ENCODE measurements at places on chromosomes 5 and 9.

DNA sequence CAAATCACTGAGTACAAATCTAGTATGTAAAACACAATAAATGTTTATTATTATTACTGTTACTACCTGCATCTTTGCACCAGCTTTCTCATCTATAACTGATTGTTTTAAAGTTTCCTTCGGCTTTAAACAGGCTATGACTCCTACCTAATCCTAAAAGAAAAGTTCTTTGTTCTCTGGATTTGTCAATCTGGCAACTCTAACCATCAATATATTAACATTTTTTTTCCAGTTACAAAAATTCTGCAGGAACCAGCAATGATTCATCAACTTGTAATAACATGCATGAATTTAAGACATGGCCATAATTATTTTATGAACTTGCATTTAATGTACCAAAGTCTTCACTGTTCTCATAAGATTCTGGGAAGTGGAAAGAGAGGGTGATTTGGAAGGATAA lies 228.5 kb downstream of the PIK3R1 start:
- DNase-seq = no peak

DNA sequence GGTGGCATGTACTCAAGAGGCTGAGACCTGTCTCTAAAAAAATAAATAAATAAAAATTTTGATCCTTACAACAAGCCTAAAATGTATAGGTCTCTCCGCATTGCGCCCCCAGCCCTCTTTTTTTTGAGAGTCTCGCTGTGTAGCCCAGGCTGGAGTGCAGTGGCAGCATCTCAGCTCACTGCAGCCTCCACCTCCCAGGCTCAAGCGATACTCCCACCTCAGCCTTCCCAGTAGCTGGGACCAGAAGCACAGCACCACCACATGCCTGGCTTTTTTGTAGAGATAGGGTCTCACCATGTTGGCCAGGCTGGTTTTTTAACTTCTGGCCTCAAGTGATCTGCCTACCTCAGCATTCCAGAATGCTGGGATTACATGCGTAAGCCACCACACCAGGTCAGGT lies 2.2 kb upstream of the GARIN3 start:
- DNase-seq = no peak

GRCh38 chr9:133540698-133541025 lies 6.2 kb downstream of the ADAMTSL2 start:
- DNase-seq = no peak

DNA sequence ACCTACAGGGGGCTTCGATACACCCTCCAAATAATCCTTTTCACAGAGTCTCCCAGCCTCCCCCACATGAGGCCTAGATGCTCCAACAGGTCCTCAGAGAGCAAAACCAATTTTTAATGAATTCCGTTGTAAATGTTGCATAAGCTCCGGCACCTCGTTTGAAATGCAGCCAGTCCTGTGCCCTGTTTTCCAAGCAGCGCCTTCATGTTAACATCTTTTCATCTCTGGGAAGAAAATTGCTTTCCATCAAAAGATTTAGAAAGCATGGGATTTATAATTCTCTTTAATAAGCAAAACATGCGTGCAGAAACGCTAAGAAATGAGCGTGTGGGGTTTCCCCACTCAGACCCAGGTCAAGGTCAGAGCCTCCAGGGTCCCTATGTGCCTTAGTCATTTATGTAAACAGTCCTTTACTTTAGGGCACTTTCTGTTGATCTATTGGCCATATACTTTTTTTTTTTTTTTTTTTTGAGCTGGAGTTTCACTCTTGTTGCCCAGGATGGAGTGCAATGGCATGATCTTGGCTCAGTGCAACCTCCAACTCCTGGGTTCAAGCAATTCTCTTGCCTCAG lies 177.5 kb upstream of the S1PR3 start:
- DNase-seq = no peak

- DNase-seq = no peak
Observed at GRCh38 chr5:90504743-90505142, 24.6 kb downstream of the LYSMD3 start.

DNA sequence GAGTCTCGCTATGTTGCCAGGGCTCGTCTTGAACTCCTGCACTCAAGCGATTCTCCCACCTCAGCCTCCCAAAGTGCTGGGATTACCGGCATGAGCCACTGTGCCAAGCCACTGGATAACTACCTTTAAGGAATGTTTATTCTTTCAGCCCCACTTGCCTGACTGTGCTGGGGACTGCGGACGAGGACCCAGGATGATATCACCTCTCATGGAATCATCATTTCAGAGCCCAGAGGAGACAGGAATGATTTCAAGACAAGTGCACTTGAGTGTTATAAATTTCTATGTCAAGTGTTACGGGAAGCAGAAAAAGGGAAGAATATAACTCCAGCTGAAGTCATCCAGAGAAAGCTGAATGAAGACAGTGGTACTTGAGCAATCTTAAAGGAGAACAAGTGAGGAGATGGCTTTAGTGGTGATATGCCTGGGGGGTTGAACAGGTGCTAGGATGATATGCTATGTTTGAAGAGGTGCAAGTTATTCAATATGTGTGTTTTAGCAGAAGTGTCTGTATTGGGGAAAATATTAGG lies 109.3 kb downstream of the DCP2 start:
- DNase-seq = no peak

- no peak for DNase-seq
Observed at GRCh38 chr9:22189471-22189870, 180.4 kb upstream of the CDKN2B start.

All from CD8-positive, alpha-beta memory T cell (primary cell).